ENCODE measurements at places on chromosomes 5 and 9.
A peak's percentile ranks its signal among the peaks of the same experiment; 100 is the strongest.

- no peak for DNase-seq
These were observed 15.2 kb upstream of the SH3RF2 start for GRCh38 chr5:145921211-145921610.

GRCh38 chr9:91750343-91750742 is 199.7 kb downstream of the ROR2 start:
- peak; percentile 49 for DNase-seq

DNA sequence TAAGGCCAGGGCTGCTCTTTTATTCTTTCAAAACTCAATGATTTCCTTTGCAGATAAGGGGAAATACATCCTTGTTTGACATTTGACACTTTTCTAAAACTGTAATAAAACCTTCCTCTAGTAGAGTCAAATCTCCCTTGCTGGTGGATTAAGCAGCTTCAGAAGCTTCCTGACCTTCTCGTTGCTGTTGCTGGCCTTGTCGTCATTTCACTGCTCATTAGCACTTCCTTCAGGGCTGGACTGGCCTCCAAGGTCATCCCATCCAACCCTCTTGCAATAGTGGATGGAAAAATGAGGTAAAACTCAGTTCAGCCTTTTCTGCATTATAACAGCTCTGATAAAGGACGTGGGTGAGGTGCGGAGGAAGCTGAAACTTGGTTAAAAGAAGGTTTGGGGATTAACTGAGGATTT is 1.1 kb upstream of the ADAMTSL1 start:
- DNase-seq = no peak

DNA sequence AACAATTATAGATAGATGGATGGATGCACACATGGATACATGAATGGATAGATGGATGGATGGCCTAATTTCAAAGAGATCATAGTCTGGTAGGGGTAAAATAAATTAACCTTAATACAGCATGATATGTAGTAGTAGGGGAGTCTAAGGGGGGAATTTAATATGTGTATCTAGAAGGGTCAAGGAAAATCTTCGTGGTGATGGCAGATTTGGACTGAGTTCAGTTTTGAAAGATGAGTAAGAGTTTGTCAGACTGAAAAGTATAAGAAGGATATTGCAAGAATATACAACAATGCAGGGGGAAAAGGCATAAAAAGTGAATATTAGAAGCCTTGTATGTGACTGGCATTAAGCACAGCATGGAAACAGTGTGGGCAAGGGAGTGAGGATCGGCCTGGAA is 98.7 kb downstream of the ZNF462 start:
- peak; percentile 25 for DNase-seq

DNA sequence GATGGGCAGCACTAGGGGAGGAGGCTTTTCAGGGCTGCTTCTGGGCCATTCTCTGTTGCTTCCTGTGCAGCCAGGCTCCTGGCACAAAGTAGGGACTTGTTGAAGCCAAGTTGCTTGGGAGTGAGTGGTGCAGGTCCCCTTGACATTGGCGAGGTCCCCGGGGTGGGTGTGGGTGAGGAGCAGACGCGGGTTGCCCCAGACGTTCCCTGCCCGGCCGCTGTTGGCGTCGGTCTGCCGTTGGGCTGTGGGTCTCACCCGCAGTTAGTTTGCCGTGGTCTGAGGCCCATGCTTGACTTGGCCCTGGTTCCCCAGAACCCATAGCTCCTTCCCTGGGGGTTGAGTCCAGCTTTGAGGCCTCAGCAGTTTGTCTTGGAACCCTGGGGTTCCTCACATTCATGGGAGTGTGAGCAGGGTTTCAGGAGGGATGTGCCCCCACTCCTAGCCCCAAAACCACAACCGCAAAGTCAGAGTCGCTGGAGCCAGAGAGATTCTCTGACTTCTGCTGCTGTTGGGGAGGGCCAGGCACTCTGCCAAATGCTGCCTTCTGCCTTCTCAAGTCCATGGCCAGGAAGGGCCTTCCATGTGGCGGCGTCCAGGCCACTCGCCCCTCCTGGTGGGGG is 77.5 kb downstream of the RXRA start:
- peak; percentile 93 for DNase-seq

- no peak for DNase-seq
These were observed 32.2 kb downstream of the HRH2 start for GRCh38 chr5:175690025-175690424.

DNA sequence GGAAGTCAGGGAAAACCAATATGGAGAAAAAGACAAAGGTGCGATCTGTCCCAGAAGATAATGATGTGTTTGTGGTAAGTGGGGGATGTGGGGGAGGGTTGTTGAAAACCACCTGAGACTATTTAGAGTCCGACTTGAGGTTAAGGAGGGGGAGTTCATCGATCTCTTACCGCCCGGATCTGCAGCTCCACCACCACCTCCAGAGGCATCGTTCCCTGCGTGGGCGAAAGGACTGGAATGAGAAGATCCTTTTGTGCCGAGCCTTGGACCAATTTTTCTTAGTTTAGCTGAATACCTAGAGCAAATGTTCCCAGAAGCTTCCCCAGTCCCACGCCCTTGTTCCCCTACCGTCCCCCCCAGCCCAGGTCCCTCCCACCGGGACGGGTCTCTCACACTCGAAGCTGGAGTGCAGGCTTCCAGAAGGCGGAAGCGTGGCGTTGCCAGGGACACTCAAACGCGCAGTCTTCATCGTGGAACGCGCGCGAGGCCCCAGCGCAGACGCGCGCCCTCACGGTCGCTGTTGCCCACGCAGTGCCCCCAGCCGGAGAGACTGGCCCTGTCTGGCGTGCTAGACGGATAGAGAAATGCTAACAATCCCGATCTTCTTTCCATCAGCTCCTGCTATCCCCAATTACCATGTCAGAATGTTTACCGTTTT is at the start of gene SPATA6L:
SPATA6L (minus strand) TSS at position 439 of the 658 bp plus-strand sequence; CDS start at position 209, 230 bp downstream.
- DNase-seq = peak; percentile 39

- DNase-seq = no peak
These were observed 130.7 kb downstream of the TTLL11 start for GRCh38 chr9:121962421-121962820.

DNA sequence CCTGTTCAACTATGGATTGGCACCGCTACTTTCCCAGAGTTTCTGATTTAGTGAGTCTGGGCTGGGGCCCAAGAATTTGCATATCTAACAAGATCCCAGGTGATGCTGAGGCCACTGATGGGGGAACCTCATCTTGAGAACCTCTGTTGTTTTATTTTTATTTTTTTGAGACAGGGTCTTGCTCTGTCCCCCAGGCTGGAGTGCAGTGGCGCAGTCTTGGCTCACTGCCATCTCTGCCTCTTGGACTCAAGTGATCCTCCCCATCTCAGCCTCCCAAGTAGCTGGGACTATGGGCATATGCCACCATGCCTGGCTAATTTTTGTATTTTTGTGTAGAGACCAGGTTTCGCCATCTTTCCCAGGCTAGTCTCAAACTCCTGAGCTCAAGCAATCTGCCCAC is 35.7 kb downstream of the LMX1B start:
- no peak for DNase-seq

- DNase-seq = no peak
These were observed 39.7 kb downstream of the EGFLAM start for GRCh38 chr5:38297830-38298608.
